Ovary (tissue), 10 donors: ENCODE measurements at places on chromosomes 2 and 18. TPM values are rescaled to one million over a fixed set of nuclear protein-coding genes. Genes with fewer than 3 reads are reported as not detected.

Gene KATNAL2
- 4.3 TPM for polyA plus RNA-seq

Gene TDRD15
- polyA plus RNA-seq, result not detected

Gene MERTK
- 8.3 TPM for polyA plus RNA-seq

Gene UPP2
- polyA plus RNA-seq, result 0.08 TPM

- no peak for DNase-seq
Observed at GRCh38 chr2:129224486-129224885, 755.0 kb upstream of the RAB6C start.

GRCh38 chr2:205637320-205637602, 45.0 kb upstream of the NRP2 start:
- DNase-seq, result no peak

DNA sequence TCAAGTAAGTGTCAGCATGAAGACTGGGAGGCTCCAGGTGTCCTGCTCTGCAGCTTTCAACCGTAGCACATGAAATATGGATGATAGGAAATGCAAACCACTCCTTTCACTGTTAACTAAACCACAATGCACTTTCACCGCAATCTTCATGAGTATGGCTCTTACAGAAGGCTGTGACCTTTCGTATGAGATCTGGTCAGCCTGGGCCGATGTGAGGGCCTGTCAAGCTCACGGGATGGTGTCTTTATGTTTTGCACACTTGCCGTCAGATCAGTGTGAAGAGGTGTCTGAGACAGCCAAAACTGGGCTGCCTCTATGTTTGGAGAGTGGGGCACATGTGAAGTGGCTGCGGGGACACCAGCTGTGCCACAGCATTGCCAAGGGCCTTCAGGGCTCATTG, 62.8 kb upstream of the AFF3 start:
- DNase-seq, result no peak
